ENCODE measurements at places on chromosomes 7 and 10. TPM values are rescaled to one million over a fixed set of nuclear protein-coding genes. Genes with fewer than 3 reads are reported as not detected.

- DNase-seq, result peak; percentile 98
Observed at GRCh38 chr7:21850531-21851285, 95.0 kb downstream of the CDCA7L start.

The SLC29A3 gene
- 3.3 TPM for total RNA-seq

DNA sequence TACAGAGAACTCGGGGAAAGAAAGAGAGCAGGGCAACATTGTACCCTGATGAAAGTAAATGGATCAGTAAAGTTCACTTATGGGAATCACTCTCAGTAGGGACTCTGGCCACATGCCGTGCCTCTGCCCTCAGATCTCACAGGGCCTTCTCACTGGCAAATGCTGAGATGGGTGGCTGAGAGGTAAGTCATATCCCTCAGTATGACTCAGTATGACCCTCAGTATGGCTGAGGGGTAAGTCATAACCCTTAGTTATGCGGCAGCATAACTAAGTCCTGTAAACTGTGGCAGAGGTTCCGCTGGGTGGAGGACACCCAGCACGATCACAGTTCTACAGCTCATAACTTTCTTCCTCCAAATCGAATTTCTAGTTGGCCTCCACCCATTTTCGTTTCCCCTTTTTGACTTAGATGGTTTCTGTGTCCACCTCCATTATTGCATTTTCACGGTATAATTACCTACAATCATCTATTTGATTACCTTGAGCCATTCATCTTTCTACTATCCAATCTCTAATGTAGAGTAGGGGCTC lies 26.5 kb upstream of the WNT16 start:
- no peak for DNase-seq

DNA sequence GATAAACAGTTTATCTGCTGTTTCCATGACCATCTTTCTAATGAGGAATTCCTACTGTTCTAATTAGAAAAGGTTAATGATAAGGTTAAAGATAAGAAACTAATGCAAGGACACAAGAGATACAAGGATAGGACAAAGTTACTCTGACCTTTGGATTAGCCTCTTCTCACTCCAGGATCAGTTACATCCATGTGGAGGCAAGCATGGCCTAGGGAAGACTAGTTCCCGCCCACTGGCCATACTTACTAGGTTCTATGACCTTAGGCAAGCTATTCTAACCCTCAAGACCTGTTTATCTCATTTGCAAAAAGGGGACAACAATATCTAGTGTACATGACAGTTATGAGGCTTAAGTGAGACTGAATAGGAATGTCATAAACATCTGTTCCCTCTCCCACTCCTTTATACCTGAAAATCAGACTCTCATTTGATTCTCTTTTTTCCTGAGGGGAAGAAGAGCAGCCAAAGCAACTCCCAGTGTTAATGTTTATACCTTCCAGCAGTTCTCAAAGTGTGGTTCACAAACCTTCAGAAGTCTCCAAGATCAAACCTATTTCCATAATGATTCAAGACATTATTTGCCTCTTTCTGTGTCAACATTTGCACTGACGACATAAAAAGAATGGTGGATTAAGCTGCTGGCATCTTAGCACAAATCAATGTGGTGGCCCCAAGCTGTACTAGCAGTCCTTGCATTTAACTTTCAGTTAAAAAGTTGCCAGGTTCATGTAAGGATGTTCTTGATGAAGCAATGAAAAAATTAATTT lies 72.0 kb downstream of the SRPK2 start:
- DNase-seq, result no peak

DNA sequence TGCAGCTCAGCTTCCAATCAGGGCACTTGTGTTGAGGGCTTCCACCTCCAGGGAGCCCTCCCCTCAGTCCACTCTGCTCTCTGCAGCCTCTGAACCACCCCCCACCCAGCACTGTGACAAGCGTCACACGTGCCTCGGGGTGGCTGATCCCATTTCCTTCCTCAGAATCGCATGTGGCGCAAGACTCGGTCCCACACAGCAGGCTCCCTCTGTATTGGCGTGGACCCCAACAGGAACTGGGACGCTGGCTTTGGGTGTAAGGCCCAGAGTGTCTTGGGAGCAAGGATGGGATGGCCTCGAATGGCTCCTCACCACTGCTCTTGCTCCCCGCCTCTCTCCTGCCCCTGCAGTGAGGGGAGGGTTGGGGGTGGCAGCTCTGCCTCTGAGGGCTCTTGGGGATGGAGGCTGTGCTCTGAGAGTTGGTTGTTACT lies 4.1 kb downstream of the CPA1 start:
- no peak for DNase-seq

- peak; percentile 43 for DNase-seq
Observed at GRCh38 chr10:99435986-99436638, 5.7 kb upstream of the GOT1 start.

- no peak for DNase-seq
Observed at GRCh38 chr10:126639084-126639483, 31.4 kb downstream of the C10orf90 start.

The VWC2 gene
- total RNA-seq, result not detected

The CPA2 gene
- total RNA-seq, result not detected

The EN2 gene
- total RNA-seq, result 0.29 TPM

The TFPI2 gene
- total RNA-seq, result 18.0 TPM

- DNase-seq, result peak; percentile 31
Observed at GRCh38 chr10:104209575-104210198, 22.5 kb downstream of the CFAP43 start.

DNA sequence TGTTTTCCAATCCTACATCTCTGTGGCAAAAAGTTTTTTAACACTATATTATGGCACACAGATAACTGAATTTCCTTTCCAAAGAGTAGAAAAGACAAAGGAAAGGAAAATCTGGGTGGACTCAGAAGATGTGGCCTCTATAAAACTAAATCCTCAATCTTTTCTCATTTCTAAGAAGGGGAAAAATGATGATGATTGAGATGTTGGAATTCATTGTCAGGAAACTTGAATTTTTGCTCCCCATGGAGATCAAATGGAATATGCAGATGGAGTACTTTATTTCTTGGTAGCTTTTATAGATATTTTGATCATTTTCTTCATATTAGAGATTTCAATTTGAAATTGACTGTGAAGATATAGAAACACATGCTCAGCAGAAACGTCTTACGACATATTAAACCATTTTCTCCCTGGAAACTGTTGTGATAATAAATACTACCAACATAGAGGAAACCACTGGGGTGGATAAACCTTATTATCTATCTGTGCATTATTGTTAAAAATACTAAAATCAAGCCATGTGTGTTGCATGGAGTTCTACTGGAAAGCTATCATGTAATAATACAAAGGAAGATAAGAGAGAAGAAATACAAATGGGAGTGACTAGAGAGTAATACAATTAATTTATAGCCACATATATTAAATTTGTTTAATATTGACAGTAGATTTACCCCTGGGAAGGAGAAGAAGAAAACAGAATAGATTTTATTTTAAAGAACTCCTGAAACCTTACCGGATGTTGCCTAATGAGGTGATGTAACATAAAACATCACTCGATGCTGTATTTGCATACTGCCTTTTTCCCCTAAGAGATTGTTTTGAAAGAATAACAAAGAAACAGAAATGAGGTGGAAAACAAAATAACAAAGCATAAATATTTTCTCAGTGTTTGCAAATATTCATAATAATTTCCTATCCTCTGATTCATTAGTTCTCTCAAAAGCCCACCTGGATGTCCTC lies 931.2 kb upstream of the C7orf33 start:
- no peak for DNase-seq

The ZNF736 gene
- total RNA-seq, result 5.0 TPM

DNA sequence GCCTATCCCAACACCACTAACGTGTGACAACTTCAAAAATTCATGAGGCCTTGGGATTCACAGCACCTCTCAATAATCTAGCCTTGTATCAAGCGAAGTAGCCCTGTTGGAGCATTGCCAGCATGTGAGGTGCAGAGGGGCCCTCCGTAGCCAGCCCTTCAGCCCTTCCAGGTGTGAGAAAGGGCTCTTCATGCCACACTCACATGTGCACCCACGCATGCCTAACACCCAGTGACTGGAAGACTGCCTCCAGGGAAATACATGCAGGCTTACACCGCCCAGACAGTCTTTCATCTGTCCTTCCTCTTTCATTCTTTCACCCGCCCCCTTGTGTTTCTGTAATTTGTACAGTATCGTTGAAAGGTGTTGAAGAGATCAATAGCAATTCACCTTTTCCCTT lies 26.1 kb downstream of the LRRC4 start:
- no peak for DNase-seq

DNA sequence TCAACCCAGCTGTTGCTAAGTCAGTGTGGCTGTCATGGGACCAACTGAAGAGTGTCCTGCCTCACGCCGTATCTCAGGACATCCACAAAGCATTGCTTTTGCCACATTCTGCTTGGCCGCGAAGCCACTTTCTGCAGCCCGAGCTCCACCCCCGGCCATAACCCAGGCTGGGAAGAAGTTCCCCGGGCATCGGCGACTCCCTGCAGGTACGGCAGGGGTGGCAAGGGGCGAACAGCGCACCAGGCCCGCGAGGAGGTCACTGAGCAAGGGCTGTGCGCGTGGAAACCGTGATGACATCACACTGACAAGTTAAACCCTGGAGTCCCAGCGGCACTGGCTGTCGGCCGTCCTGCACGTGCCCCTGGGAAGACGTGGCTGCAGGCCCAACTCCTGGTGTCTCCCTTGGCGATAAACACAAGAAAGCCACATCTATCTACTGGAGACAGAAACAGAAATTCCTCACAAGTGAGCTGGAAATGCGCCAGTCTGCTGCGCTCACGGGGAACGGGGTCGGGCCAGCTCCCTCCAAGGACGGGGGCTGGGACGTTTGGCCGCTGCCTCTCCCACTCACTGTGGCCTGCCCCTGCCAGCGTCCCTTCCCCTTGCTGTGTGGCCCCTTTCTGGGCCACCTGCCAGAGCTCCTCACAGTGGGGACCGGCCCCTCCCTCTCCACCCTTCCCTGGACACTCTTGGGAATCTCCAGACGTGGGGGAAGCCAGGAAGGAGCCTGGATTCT lies 326.3 kb downstream of the DNAJB6 start:
- DNase-seq, result peak; percentile 71

The H2BK1 gene
- total RNA-seq, result 0.64 TPM

DNA sequence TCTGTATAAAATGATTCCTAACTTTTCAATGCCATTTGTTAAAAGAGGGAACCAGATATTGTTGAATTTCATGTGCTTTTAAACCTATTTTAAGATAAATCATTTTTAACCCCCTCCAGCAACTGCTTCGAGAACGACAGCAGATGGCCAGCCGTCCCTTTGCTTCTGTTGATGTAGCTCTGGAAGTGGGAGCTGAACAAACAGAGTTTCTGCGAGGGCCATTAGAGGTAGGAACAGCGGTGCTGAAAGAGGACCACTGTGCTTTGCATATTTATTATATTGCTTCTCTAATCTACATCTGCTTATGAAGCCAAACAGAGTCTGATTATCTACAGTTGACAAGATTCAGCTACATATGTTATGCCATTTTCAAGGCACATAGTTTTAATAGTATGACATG lies 545.9 kb downstream of the GFRA1 start:
- DNase-seq, result no peak

The IL6 gene
- 6.7 TPM for total RNA-seq

GRCh38 chr7:38280000-38280399 lies 6.6 kb upstream of the TARP start:
- DNase-seq, result no peak

- no peak for DNase-seq
Observed at GRCh38 chr7:131949659-131950058, 393.2 kb upstream of the PODXL start.

GRCh38 chr10:117382861-117383260 lies 7.6 kb upstream of the PDZD8 start:
- DNase-seq, result no peak

DNA sequence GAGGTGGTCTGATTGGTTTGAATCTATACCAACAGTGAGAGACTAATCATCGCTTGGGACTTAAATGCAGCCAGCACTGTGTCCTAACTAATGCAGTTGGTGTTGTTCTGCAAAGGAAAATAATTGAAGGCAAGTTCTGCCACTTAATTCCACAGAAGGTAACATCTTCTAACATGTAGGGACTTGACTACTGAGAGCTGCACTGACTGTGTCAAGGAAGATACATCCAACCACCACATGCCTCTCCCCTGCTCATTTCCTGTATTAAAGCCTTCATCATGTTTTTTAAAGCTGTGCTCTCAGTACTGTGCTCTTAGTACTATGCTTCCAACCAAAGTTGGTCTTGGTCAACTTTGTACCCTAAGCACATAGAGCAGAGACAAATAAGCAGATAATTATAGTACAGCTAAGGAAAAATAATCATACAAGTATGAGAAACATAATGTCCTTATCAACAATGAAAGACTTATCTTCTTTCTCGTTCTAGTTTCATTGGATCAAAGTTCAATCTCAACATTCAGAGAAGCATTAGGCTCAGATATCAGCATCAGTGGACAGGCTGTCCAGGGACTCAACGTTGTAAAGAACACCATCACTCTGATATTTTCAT lies 2.8 kb upstream of the CYP3A4 start:
- DNase-seq, result no peak

The COPG2 gene
- total RNA-seq, result 39.2 TPM

The TMEM236 gene
- 0.04 TPM for total RNA-seq

GRCh38 chr7:111014079-111014478 lies 76.8 kb upstream of the LRRN3 start:
- DNase-seq, result no peak

DNA sequence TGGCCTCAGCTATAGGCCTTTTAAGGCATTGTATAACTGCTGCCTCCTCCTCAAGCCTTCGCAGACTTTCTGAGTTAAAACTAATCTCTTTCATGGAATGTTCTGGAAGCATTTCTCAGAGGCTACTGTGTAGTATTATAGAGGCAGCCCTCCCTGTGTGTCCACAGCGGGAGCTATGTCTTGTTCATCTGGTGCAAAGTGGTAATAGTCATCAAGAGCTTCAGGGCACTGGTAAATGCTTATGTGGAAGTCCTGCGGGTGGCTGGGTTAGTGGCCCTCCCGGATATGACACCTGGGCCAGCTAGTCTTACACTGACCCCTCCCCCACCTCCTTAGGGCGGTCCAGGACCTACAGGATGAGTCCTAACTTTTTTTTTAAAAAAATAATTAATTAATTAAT lies 2.2 kb upstream of the ABHD11 start:
- no peak for DNase-seq

DNA sequence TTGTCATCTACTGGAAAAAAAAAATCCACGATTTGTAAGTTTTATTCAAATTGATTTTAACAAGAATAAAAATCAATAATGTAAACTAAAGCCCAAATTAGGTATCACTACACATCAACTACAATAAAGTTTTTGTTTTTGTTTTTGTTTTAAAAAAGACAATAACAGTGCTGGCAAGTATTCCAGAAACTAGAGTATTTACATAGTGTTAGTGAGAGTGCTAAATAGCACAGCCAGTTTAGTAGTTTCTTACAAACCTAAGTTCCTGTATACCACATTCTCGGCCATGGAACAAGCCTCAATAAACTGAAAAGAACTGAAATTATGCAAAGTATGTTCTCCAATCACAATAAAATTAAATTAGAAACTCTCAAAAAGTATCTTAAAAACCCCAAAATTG lies 8.1 kb downstream of the ARHGAP12 start:
- no peak for DNase-seq

Data from H4 (cell line).